Mucosa of gallbladder (tissue), 1 donor: ENCODE measurements at places on chromosomes 2 and 18. TPM values are rescaled to one million over a fixed set of nuclear protein-coding genes. Genes with fewer than 3 reads are reported as not detected.

Gene POTEC
- total RNA-seq = not detected

Gene RAB6D
- 1.8 TPM for total RNA-seq

Gene SATB2
- total RNA-seq = 6.4 TPM

Gene PSD4
- 70.3 TPM for total RNA-seq

Gene SAG
- not detected for total RNA-seq

Gene ARHGAP28
- total RNA-seq = 11.2 TPM

Gene SLC9A4
- 19.9 TPM for total RNA-seq

Gene IL36RN
- not detected for total RNA-seq

Gene ZNF521
- 14.6 TPM for total RNA-seq

Gene SLC5A7
- total RNA-seq = 0.20 TPM

Gene PDE1A
- 27.8 TPM for total RNA-seq

Gene RAD51AP2
- not detected for total RNA-seq

Gene CREB1
- total RNA-seq = 65.4 TPM

Gene DDX1
- 69.1 TPM for total RNA-seq

Gene EHD3
- total RNA-seq = 6.7 TPM

Gene PJVK
- total RNA-seq = 3.1 TPM

Gene NEU2
- total RNA-seq = not detected

Gene BCL2
- 18.5 TPM for total RNA-seq

DNA sequence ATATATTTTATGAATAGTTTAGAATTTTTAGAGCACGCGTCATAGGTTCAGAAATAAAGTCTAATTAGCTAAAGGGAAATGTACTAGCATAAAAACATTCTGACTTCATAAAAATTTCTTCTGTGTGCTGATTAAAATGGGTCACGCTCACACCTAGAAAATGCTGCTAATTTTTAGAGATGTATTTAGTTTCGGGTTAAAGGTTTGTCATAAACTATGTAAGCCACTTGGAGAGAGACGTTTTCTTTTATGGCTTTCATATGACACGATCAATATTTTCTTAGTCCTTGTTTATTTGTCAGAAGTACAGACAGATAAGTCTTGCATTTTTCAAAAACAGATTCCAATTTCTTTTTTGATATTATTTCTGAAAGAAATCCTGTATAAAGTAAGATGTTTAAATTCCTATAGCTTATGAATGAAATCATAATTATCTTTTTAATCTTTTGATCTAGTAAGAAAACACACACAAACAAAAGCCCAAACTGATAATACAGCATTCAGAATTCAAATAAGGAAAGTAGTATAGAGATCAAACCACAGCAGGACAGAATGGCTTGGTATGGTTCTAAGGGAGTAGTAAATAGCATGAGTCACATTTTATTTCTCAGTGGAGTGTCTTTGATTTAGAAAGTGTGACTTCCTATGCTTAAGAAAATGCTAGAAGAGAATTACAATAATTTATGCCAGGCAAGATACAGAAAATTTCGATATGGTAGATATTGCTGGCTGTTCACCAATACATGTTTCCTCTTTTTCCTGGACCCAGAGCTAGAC, 236.6 kb downstream of the GPD2 start:
- no peak for DNase-seq

- no peak for DNase-seq
These were observed 18.1 kb downstream of the PPP4R1 start for GRCh38 chr18:9596226-9596625.

GRCh38 chr2:138359532-138359931, 142.0 kb upstream of the SPOPL start:
- no peak for DNase-seq

GRCh38 chr2:63040586-63040985, 10.0 kb upstream of the OTX1 start:
- no peak for DNase-seq

DNA sequence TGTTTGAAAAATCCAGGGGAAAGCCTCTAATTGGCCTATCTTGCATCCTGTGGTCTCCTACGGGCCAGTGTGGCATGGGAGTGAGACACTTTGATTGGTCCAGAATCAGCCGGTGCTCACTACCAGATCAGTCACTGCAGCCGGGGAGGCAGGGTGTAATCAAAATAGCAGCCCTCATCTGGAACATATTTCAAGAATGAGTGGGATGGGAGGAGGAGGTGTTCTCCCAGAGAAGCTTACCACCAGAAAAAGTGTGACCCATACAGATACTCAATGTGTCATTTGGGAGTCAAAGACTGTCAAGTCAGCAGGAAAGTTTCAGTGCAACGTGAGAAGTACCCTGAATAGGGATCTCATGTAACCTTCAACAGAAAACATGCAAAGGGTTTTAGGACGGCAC, 393.9 kb upstream of the SLC14A2 start:
- DNase-seq = no peak

GRCh38 chr2:71601136-71602114, 148.1 kb downstream of the DYSF start:
- DNase-seq = no peak

GRCh38 chr2:70834881-70835280, 735 bp downstream of the CD207 start:
- no peak for DNase-seq

DNA sequence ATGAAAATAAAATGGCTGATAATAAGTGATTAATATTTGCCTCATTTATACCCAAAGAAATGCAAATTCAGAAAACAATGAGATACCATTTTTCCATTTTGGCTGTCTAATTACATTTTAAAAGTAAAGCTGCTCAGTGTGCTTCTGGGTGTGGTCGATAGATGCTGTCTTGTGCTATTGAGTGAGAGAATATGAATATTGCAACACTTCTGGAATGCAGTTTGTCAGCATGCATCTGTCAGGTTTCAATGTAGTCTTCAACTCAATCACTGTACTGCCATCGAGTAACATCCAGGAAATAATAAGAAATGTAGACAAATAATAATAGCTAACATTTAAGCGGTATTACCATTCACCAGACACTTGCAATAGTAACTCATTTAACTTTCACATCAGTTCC, 3.9 kb downstream of the IL18R1 start:
- no peak for DNase-seq

GRCh38 chr18:35345460-35345921, 1.3 kb upstream of the ZNF24 start:
- DNase-seq = no peak

DNA sequence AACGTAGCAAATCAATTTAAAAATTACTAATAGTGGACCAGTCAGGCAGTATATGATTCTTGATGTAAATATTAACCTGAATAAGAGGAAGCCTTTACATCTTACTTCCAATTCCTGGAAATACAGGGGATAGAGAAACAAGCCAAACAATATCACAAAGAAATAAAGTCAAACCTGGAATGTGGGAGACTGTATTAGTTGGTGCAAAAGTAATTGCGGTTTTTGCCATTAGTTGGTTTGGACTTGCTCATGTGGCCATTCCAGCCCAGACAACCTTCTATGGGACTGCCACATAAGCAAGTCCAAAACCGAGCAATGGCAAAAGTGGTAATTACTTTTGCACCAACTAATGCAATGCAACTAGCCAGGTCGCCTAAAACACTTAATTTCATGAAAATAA, 38.9 kb upstream of the YES1 start:
- no peak for DNase-seq

GRCh38 chr18:78849046-78849445, 130.6 kb upstream of the SALL3 start:
- no peak for DNase-seq

GRCh38 chr2:239383036-239383758, 17.6 kb downstream of the HDAC4 start:
- DNase-seq = no peak

GRCh38 chr2:95667480-95667879, 75.7 kb downstream of the TRIM43 start:
- DNase-seq = no peak

- DNase-seq = no peak
These were observed 936 bp upstream of the CCDC68 start for GRCh38 chr18:54960197-54960596.

DNA sequence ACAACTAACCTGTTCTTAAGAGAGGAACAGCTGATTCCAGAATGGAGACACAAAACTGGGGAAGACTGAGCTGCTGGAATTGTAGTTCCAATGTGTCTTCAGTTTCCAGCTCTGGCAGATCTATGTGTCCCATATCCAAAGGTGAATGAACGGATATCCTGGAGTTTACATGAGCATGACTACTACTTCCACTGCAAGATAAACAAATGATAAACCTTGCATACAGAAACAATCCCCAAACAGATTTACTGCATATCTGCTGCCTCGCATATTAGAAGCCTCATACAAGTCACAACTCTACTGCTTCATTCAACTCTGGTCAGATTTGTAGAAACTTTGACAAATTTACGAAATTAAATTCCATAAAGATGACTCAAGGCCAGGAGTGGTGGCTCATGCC, 15.0 kb downstream of the RTTN start:
- no peak for DNase-seq

GRCh38 chr2:216698895-216699294, 3.5 kb upstream of the IGFBP5 start:
- no peak for DNase-seq

DNA sequence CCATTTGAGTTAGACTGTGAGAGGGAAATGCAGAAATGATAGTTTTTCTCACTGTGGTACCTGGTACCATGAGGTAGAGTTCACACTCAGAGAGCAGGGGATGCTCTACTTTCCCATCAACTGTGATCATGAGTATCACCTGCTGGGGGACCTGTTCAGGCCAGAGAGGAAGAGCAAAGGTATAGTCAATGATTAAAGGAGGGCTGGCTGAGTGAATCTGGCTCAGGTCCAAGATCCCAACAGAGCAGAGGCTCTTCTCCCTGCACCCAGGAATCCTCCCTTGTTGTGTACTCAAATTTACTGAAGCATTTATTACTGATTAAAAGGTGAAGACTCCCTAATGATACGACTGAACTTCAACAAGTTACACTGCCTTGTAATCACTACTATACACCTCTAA, 104.6 kb upstream of the CHRNA1 start:
- no peak for DNase-seq

DNA sequence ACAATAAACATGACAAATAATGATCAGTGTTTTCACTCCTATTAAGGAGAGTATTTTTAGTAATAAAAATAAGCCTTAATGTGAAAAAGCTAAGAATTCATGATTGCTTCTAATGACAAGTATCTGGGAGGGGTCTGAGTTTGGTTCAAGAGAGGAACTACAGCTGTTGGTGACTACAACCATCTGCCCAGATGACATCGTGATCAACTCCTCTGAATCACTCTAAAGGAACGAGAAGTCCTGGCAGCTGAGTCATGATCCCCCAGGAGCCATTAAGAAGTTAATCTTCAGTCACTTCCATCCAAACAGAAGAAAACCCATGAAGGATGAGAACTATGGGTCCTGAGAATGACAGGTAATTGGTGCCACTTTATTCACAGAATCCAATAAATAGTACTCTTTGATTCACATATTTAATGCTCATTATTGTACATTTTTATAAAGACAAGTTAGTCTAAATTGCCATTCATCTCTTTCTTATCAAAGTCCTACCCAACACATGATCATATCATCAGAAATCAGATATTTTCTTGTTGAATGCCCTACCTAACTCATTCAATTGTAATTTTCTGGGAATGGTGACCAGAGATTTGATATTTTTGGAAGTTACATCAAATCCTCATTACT, 6.8 kb downstream of the TFPI start:
- peak; percentile 40 for DNase-seq

DNA sequence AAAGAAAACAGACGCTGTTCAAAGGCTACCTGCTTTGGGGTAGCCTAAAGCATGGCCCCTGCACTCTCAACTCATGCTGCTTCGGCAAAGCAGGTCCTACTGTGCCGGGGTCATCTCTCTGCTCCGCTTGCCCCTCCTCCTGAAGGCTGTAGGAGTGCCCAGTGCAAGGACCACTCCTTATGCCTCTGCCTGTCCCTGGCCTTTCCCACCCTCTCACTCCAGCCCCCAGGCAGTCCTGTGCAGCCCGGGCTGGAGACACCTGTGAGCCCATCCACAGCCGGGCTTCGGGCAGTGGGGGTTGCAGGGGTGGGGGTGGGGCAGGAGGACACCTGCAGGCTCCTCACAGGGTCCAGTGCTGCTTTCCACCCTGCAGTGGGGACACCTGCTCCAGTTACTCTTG, 69.1 kb downstream of the ACKR3 start:
- no peak for DNase-seq

- DNase-seq = no peak
These were observed 69.5 kb downstream of the INPP4A start for GRCh38 chr2:98514096-98514639.

GRCh38 chr2:177165721-177166711, 46.6 kb upstream of the HNRNPA3 start:
- no peak for DNase-seq

DNA sequence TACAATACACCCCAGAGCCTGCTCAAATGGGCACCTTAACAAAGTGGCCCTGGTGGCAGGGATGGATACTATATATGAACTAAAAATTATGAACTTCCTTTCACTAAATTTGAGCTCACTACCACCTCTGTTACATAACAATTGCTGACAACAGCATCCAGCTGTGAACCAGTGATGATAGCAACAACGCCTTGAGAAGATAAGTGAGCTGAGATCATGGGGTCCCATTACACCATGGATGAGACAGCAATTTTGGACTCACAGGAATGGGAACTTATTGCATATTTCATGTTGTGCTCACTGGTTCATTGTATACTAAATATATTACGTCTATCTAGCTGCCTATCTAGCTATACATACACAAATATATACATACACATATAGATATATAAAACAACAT, 16.9 kb upstream of the ALMS1 start:
- no peak for DNase-seq

DNA sequence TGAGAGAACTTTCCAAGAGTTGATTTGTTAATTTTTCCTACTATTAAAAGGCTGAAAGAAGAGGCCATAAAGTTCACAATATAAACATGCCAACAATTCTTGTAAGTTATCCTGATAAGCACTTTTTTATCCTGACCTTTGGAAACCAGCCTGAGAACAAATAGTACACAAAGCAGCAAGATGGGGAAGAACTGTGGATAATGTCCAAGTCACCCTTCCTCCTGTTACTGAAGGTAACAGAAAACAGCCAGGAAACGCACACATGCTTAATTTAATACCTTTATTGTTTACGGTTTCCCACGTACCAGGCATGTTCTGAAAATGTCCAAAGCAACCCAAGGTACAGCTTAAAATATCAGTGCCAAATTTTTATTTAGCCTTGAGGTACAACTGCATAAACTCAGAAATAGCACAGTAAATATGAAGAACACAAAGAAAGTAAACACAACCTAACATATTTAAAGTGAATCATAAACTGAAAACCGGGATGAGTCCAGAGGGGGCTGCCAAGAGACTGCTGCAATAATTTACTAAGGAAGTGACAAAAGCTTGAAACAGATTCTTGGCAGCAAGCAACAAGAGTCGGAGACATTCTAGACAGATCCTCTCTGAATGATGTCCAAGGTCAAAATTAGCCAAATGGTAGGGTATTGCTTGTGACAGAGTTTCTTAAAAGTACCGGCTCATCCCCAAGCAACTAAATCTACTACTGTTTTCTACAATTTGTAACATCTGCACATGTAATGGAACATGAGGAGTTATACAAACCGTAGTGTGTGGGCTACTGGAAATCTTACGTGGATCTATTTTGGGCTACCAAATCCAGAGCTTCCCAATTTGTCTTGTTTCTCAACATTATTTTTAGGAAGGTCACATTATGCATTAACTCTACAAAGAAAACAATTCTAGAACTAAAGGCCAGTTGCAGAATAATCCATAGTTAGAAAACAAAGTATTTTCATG, 93.2 kb downstream of the CABYR start:
- DNase-seq = no peak
